Activated naive CD4-positive, alpha-beta T cell treated with anti-CD3 and anti-CD28 coated beads, Interleukin-2, amount 50 U/mL, for 72 hours (primary cell): ENCODE measurements at places on chromosomes 4 and X. TPM values are rescaled to one million over a fixed set of nuclear protein-coding genes. Genes with fewer than 3 reads are reported as not detected.

DNA sequence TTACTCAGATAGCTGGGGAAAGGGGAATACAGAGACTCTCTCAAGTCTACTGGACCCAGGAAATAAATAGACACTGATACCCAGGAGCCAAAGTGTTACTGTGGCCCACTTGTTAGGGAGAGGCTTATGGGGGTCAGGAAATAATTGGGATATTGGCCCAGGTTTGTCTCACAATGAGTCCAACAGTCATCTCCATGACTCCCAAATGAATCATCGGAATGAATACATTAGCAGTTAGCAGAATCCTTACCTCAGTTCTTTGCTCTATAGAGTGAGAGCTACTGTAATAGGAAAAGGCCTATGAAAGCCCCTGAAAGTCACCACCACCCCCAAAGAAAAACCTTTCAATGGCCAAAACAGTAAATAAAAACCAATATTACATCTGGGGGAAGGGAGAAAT is 42.4 kb upstream of the ARHGEF6 start:
- no peak for DNase-seq

DNA sequence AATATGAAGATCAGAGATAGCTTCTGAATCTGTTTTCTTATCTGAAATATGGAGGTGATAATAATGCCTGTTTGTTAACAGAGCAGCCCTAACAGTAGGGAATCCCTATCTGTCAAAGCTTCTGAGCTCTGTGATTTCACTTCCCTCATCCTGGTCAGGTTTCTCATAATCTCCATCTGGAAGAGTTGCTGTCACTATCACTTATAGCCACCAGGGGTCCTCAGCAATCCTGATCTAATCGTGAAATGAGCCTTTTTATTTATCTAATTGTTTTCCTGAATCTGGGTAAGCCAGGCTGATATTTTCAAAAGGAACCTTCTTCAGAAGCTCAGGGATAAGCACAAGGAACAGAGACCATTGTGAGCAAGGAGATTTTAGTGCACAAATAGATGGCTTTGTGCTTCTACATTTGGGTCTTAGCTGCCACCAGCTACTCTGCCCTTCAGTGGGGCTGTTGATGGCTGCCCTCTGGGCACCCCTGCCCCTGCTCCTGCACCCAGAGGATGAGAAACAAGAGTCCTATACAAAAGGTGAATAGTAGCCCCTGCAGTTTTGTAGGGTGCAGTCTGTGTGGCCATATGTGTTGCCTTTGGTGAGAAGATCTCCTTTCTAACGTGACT is 196.4 kb upstream of the RADX start:
- no peak for DNase-seq

DNA sequence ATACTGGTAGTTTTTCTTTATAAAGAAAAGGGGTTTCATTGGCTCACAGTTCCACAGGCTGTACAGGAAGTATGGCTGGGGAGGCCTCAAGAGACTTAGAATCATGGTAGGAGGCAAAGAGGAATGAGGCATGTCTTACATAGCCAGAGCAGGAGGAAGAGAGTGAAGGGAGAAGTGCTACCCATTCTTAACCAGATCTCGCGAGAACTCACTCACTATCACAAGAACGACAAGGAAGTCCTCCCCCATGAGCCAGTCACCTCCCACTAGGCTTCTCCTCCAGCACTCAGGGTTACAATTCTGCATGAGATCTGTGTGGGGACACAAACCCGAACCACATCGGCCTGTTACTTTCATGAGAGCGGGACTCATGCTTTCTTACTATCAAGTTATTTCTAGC is 240.5 kb downstream of the TENM3 start:
- DNase-seq = no peak

- no peak for DNase-seq
These were observed 72.4 kb downstream of the PALLD start for GRCh38 chr4:168569066-168569930.

DNA sequence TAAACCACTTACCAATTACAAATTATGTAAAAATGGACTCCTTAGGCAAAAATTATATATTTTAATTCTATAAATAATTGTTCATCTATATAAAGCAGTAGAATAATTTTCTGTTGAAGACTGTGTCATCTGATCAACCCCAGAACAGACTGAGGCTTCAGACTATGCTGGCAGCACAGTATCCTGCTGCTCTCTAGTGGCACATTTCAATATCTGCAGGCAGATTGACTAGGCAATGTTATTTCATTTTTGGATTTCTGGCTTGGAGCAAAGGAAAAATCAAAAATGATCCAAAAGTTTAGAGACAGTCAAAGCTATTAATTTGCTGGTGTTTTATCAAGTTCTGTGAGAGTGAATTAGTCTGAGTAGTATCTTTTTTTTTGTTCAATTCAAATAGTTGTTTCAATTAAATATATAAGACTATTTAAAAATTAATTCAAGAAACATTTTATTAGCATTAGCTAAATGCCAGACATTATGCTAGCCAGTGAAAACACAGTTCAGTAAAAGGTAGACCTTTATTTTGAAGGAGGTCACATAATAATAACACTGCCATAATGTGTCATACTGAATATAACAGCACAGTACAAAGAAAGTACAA is 21.3 kb upstream of the SULT1E1 start:
- DNase-seq = peak; percentile 5

DNA sequence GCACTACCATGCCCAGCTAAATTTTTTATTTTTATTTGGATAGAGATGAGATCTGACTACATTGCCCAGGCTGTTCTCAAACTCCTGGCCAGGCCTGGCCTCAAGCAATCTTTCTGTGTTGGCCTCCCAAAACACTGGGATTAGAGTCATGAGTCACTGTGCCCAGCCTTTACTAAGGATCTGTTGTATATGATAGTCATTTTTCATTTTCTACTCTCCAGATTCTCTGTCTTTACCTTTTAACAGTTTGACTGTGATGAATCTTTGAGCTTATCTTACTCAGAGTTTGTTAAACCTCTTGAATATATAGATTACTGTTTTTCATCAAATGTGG is 161.8 kb downstream of the FNIP2 start:
- no peak for DNase-seq

Gene SAGE1
- not detected for total RNA-seq

Gene EOLA1
- total RNA-seq = 50.9 TPM

Gene F8A1
- 7.5 TPM for total RNA-seq
